ENCODE measurements at places on chromosomes 2 and 18.

DNA sequence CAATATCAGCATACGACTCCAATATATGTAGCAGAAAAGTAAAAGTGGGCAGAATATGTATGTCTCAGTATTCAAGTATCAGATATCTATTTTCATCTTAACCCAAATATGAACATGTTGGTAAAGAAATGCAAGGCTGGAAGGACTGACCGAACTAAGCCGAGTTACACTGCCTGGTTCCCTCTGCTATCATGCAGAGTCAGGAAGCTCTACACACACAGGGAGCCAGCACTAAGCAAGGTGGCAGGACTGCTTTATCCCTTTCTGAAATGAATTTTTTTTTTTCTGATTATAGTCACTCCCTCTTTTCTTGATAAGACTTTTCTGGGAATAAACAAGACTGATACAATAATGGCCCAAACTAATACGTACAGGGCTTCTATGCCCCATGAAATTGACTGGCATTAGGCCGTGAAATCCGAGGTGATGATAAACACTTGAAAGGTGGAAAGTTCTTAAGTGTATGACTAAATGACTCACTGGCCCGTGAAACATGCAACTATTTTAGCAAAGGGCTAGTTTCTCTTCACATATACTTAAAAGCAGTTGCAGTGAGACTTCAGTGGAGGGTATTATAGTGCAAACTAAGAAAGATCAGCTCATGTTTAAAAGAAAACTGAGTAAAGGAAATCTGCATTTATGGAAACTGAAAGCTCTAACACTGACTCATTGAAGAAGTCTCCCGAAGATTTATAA is 14.9 kb downstream of the DPP4 start:
- DNase-seq, result no peak

DNA sequence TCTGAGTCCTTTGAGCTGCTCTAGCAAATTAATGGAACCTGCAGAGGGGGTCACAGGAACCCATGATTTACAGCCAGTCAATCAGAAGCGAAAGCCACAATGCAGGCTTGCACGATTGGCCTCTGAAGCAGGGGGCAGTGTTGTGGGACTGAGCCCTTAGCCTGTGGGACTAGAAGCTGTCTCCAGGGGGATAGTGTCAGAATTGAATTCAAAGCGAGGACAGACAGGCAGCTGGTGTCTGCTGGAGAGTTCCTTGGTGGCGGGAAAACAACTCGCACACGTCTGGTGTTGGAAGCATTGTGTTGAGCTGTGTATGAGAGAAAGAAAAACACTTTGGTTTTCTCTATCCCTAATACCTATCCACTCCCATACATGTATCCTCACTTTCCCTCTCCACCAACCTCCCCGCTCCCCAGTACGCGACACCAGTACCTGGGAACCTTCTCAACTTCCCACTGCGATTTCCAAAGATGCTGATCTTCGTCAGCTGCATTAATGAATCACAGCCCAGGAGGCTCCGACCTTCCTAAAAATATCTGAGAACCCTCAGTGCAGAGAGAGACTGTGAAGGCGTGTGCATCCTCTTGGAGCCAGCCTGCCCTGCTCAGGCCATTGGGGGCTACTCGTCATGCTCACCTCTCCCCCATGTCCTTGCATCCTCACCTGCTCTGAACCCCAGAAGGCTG is 88.2 kb downstream of the HS1BP3 start:
- no peak for DNase-seq

DNA sequence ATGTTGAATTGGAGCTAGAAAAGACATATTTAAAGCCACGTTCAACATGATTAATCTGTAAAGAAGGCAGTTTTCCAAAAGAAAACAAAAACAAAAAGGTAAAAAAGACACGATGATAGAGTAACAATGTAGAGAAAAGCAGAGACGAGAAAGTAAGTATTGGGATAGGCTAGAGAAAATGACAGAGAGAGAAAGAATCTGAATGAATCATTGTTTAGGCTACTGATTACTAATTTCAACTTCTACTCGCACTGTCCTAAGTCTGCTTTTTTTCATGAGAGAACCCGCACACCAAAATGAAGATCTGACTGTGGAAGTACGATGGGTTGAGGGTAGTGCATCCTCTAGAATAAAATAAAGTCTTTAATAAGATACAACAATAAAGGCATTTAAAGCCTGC is 1599.2 kb upstream of the TMEFF2 start:
- DNase-seq, result no peak

- DNase-seq, result no peak
Observed at GRCh38 chr2:6676241-6676640, 189.5 kb downstream of the CMPK2 start.

DNA sequence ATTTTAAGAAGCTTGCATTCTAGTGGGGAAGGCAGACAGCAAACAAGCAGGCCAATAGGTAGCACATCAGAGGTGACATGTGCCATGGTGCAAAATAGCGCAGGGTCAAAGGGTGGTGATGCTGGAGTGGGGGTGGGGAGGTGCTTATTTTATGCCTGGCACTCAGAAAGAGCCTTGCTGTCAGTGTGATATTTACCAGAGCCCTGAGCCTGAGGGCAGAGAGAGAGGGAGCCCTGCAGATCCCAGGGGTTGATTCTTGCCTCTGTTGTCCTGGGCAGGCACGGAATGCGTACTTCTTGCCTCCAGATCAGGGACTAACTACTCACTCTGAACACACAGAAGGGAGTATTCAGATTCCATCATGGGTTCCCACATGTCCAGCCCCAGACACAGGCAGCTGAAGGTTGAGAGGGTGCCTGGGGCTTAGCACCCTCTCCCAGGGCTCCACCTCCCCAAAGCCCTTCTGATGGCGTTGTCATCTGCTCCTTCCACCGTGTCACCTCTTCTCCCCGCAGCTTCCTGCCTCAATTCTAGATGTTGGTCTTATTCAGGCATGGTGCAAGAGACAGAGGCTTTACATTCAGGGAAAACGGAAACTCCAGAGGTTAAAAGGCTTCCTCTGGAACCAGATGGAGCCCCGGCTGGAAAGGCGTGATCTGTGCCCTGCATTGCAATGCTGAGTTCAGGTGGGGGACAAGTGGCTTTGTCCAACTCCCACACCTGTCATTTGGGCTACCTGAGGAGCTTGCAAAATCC is 252.3 kb downstream of the HAUS1 start:
- no peak for DNase-seq

GRCh38 chr2:100350661-100351185 is 28.4 kb upstream of the LONRF2 start:
- DNase-seq, result no peak

DNA sequence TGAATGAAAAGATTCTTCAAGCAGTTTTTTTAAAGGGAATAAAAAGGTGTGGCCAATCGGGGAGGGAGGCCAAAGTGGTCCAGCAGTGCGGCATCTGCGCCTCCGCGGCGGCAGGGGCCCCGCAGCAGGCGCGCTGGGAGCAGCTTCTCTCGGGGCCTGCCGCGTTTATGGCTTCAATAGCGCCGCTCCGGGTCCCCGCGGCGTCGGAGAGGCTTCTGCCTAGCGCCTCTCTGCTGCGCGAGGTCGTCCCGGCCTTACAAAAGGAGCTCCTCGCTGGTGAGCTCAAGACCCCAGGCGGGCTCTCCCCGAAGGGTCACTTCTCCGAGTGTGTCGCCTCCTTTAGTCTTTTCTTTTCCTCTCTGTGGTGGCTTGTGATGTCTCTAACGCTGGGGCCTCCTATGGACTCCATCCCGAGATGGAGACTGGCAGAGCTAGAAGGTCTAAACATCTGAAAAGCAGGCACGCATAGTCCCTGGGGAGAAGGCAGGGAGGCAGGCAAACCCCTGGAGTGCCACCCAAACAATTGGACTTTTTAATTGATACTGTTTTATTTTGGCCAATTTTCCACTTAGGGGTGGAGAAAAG is 67.1 kb downstream of the SUMO1 start:
- DNase-seq, result no peak

DNA sequence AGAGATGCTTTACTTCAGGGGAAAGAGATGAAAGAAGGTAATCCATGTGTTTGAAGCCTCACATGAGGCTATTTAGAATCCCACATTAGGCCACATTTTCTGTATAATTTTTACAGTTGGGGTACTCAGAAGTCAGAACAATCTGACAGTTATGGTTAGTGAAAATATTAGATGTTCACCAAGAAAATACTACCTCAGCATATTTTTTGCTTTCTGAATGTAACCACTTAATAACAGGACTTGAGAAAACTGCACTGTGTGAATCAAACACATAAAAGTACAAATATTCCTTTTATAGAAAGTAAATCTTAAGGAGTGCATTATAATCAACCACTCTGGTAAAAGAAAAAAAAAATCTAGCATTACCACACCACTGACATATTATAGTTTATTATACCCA is 169.3 kb downstream of the SATB2 start:
- DNase-seq, result no peak

- DNase-seq, result no peak
Observed at GRCh38 chr2:618422-618990, 58.7 kb downstream of the TMEM18 start.

DNA sequence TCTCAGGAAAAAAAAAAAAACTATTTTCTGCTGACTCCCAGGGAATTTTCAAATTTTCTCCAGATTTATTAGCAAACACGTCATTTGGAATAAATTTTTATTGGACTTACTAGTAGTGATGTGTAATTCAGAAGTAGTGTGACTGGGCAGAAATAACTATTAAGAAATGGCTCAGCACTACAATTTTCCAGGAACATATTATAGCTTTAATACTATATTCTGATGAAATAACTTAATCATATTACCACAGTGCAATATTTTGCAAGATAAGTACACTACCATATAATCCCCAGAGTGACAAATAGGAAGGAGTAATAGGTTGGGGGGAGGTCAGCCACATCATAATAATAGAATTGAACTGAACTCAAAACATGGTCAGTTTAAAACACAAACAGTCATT is 19.7 kb upstream of the TNFAIP6 start:
- no peak for DNase-seq

GRCh38 chr2:233080836-233081229 is 20.7 kb downstream of the INPP5D start:
- DNase-seq, result no peak

DNA sequence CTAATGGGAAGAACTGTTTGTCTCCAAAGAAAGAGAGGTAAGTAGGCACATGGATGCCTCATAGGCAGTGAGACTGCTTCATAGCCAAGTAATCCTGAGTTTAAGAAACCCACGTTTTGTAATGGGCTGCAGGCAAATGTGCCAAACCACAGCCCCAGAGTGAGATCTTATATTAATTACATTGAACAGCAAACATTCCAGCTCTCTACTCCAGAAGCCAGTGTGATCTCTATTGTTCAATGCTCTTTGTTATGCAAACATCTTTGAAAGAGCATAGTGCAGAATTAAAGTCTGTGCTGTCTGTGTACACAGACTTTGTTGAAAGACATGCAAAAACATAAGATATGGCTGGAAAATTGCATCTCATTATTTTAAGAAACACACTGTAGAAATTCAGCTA is 720.8 kb upstream of the REG3G start:
- no peak for DNase-seq

Measured in stimulated activated CD8-positive, alpha-beta memory T cell treated with anti-CD3 and anti-CD28 coated beads, Interleukin-15, amount 100 ng/mL, for 48 hours (primary cell).